ENCODE measurements at places on chromosomes 16 and 17.

GRCh38 chr16:85501900-85502299 lies 111.2 kb upstream of the GSE1 start:
- DNase-seq: no peak

GRCh38 chr16:14586637-14587305 lies 43.3 kb downstream of the PARN start:
- no peak for DNase-seq

DNA sequence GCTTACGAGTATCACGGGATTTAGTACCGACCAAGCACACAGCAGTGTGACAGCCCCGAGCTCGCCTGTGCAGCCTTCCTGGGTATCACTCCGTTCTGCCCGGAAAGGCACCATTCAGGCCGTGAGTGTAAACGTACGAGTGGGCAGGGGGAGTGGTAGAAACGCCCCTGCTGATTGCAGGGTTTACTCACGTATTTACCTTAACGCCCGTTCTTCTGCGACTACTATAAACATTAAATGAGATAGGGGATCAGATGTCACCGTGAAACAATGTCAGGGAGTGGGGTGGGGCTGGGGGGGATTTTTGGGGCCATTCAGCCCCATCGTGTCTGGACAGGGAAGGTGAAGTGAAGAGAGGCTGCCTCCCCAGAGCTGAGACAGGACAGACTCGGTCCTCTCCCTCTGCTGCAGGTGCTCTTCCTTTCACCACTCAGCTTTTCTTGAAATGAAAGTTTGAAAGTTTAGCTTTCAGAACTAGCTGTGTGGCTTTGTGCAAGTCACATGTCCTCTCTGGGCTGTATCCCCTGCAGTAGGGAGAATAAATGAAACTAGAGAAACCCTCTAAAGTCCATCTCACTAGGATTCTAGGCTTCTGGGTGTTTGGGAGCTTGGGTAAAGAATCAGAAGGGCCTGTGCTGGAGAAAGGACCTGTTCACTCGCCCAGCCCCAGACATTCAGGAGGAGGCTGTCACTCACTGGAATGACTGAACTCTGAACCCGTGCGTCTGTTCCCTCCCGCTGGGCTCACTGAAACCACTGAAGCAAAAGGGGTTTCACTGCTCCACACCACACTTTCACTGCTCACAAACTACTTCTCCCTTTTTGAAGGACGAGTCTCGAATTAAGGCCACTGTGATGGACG lies 66.7 kb downstream of the RPA1 start:
- no peak for DNase-seq

DNA sequence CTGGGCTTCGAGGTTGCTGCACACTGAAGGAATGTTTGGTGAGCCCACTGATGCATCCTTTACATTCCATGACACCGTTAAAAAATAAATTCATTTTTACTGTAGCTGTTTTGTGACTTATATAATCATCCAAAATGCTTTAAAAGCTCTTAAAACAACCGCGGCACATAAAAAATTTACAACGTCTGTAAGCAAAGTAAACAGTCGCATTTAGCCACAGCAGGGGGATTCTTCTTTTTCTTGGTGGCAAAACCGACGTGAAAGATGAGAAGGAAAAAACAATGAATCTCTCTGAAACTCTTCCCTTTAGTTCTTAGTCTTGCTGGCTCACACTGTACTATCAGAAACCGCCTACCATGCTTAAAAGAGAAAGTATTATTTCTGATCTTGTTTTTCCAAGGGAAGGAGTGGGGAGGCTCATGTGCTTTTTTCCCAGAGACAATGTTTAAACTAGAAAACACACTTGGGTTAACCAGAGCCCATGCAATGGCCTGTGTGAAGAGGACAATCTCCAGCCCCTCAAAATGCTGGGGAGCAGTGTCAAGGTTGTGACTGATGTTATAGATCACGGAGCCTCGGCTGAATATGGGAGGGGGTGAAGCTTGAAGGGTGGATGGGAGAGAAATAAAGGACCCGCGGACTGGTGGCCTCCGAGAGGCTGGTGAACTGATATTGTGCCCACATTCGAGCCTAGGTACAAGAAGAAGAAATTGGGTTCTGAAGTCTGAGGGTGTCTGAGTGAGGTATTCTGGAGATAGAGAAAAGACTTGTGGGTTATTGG lies 91.1 kb downstream of the IRF8 start:
- DNase-seq: no peak

- DNase-seq: no peak
Measured at GRCh38 chr17:8467527-8467926, 31.8 kb downstream of the NDEL1 start.

- DNase-seq: no peak
Measured at GRCh38 chr17:72901657-72902056, 190.8 kb downstream of the SLC39A11 start.

DNA sequence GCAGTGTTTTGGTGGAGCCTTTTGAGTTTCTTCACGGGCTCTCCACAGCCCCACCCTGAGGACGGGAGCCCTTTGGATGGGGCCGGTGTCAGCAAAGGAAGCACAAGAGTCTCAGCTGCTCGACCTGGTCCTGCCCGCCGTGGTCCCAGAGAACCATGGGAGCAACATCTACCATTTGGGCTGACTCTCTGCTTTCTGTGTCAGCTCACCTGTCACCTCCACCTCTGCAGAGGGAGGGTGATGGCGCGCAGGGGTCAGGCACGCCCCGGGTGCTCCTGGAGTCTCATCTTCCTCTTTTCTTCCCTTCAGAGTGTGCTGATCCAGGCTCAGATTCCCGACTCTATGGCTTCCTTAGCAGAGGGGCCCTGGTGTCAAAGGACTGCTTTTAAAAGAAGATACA lies 171.7 kb downstream of the LAT start:
- DNase-seq: no peak

DNA sequence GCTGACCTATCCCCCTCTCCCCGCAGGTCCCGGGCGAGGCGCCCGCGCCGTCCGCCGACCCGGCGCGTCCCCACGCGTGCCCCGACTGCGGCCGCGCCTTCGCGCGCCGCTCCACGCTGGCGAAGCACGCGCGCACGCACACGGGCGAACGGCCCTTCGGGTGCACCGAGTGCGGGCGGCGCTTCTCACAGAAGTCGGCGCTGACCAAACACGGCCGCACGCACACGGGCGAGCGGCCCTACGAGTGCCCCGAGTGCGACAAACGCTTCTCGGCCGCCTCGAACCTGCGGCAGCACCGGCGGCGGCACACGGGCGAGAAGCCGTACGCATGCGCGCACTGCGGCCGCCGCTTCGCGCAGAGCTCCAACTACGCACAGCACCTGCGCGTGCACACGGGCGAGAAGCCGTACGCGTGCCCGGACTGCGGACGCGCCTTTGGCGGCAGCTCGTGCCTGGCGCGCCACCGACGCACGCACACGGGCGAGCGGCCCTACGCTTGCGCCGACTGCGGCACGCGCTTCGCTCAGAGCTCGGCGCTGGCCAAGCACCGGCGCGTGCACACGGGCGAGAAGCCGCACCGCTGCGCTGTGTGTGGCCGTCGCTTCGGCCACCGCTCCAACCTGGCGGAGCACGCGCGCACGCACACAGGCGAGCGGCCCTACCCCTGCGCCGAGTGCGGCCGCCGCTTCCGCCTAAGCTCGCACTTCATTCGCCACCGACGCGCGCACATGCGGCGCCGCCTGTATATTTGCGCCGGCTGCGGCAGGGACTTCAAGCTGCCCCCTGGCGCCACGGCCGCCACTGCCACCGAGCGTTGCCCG lies 10.3 kb downstream of the ZNF771 start:
- no peak for DNase-seq

Measured in NCI-H446 treated with DMSO at 0.1 percent for 48 hours (cell line).